Globus pallidus (tissue), 1 donor: ENCODE measurements at places on chromosomes 4 and X.

DNA sequence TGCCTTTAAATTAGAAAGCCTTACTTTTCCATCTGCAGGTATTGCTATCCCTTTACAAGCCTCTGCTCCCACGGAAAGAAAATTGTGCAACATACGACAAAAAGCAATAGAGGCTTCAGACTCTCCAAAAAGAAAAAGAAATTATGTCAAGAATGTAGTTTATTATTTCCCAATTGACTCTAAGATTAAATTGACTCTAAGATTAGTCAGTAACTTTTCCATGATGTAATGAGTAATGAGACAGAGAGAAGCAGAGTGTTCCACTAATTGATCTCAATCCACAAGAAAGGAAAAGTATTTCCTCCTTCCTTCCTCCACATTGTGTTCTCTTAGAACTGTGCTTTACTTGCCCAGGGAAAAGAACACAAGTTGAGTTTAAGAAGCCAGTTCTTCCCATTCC lies 345.7 kb upstream of the HS3ST1 start:
- DNase-seq = no peak

GRCh38 chr4:2913168-2913567 lies 50.0 kb downstream of the NOP14 start:
- DNase-seq = no peak

- no peak for DNase-seq
Observed at GRCh38 chrX:133514486-133514885, 99.2 kb upstream of the GPC4 start.

DNA sequence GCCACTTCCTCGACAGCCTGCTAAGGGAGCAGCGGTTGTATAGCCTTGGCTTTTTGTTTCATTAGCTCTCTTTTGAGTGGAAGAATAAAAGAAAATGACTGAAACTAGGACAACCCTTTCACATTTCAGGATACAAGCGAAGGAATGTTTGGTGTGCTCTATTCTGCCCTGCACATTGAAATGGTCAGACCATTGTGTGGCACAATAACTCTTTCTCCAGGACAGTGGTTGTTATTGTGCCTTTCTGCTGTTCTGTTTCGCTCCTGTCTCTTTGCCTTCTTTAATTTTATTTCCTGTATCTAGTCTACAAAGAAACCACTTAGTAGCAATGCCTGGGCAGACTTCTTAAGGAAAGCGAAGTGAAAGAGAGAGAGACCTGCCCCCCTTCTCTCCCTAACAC lies 473.7 kb downstream of the GBA3 start:
- DNase-seq = no peak
